ENCODE measurements at places on chromosomes 1 and 21. TPM values are rescaled to one million over a fixed set of nuclear protein-coding genes. Genes with fewer than 3 reads are reported as not detected.

DNA sequence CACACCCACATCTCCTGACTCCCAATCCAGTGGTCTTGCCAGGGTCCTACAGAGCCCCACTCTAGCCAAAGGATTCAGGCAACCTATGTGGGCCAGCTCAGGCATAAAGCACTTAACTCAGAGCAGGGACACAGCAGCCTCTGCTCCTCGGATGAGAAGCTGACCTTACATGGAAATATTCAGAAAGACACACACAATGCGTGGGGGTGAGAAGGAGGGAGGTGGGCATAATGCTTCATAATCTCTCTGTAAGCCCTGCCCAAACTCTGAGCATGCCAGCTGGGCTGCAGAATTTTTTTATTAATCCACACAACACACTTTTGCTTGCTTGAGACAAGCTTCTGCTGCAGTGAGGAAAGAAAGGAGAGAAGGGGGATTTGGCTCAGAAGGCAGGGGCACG is 21.6 kb downstream of the KCND3 start:
- no peak for DNase-seq

DNA sequence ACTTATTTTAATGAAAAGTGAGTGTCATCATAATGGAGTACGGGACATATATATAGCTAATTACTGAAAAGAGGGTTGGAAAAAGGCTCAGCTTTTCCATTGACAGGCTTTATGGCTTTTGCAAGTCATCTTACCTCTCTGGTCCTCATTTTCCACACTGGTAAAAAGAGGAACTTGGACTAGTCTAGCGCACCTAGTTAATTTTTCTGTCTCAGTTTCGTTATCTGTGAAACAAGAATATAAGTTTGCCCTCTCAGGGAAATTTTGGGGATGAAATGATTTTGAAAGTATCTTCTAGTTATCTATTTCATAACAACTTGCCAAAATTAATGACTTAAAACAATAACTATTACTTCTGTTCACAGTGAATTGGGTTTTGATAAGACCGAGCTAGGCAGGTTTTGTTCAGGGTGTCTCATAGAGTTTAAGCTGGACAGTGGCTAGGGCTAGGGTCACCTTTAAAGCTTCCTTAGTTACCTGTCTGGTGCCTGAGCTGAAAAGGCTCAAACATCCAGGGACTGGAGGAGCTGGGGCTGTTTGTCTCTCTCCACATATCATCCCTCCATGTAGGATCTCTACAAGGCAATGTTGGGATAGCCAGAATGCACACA is 91.7 kb downstream of the TYW3 start:
- DNase-seq: no peak

- no peak for DNase-seq
These were observed 22.0 kb downstream of the TNFRSF1B start for GRCh38 chr1:12188657-12189327.

GRCh38 chr1:9269721-9270120 is 23.0 kb upstream of the SPSB1 start:
- DNase-seq: no peak

DNA sequence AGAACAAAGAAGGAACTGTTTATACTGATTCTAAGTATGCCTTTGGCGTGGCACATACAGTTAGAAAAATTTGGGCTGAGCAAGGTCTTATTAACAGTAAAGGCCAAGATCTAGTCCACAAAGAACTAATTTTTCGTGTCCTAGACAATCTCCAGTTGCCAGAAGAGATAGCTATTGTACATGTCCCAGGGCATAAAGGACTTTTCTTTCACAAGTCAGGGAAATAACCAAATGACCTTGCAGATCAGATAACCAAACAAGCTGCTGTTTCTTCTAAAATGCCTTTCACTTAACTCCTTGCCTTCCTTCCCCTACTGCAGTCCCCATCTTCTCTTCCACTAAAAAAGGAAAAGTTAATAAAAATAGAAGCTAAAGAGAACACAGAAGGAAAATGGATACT is 4.0 kb downstream of the TEX50 start:
- DNase-seq: no peak

- no peak for DNase-seq
These were observed 14.7 kb upstream of the RAP1A start for GRCh38 chr1:111604931-111605330.

DNA sequence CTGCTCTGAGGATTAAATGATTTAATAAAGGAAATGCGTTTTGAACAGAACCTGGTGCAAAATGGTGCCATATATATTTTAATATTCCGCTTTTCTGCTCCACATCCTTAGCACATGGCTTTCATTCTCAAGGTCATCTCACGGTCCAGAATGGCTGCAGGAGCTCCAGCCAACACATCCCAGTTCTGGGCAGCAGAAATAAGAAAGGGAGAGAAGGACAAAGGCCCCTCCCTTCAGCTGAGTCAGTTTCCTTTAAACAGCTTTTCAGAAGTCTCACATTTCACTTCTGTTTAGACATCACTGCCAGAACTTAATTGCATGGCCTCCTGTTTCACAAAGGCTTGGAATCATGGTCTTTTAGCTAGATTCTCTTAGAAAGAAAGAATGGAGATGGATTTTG is 75.2 kb upstream of the LRRN2 start:
- no peak for DNase-seq

- no peak for DNase-seq
These were observed 104.7 kb downstream of the CAMTA1 start for GRCh38 chr1:6889875-6890480.

GRCh38 chr1:60547821-60548220 is 474.3 kb upstream of the C1orf87 start:
- DNase-seq: no peak

- DNase-seq: no peak
These were observed 514.7 kb downstream of the PLPP3 start for GRCh38 chr1:56064705-56065104.

- DNase-seq: no peak
These were observed 9.3 kb downstream of the FMO1 start for GRCh38 chr1:171257607-171258076.

GRCh38 chr1:195335541-195335940 is 1272.7 kb downstream of the KCNT2 start:
- DNase-seq: no peak

DNA sequence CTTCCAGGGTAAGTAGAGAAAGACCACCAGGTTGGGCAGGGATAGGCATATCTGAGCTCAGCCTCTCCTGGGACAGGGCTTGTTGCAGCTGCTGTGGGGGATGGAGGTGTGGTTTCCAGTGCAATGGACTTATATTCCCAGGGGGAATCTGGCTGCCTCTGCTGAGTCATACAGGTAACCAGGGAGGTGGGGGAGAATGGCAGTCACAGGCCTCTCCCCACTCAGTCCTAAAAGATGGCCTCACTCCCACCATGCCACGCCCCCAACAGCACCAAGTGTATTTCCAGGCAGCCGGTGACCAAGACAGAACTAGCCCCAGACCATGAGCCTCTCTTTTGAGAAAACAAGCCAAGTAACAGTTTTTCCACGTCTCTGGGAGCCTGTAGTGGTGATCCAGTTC is 1240.7 kb downstream of the BRINP3 start:
- DNase-seq: no peak

- DNase-seq: peak; percentile 48
These were observed 575 bp downstream of the RRAGC start for GRCh38 chr1:38858833-38859560.

DNA sequence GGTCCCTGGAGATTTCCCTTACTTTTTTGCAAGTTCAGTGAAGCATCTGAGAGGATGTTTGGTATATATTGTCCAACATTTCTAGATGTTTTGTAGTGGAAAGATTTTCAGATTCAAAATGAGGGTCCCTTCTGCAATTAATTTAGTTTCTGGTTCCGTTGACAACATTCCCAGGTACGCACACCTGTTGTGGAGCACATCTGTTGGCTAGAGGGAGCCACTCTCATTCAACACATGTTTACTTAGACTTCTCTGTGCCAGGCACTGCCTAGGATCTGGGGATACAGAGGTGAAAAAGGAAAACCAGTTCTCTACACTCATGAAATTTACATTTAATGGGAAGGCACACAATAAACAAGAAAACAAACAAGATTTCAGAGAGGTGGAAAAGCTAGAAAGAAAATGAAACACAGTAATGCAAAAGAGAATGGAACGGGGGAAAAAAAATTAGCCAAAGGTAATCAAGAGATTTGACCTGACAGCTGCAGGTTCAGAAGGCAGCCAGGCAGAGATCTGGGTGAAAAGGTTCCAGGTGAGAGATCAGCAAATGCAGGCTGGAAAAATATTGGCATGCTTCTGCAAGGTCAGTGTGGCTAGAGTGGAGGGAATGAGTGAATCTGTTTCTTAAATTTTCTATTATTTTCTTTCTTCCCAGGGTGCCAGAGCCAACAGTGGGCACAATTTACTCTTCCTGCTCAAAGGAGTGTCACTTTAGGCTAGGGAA is 48.4 kb upstream of the KAZN start:
- DNase-seq: no peak

DNA sequence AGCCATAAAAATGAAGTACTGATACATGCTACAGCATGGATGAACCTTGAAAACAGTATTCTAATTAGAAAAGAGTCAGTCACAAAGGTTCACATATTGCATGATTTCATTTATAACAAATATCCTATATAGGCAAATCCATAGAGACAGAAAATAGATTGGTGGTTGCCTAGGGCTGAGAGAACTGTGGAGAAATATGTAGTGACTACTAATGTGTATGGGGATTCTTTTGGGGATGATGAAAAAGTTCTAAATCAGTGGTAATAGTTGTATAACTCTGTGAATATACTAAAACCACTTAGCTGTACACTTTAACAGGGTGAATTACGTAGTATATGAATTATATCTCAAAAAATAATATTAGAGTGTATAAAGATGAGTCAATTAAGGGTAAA is 45.8 kb downstream of the RNF115 start:
- no peak for DNase-seq

GRCh38 chr1:239884796-239885195 is 206.9 kb upstream of the FMN2 start:
- DNase-seq: no peak

DNA sequence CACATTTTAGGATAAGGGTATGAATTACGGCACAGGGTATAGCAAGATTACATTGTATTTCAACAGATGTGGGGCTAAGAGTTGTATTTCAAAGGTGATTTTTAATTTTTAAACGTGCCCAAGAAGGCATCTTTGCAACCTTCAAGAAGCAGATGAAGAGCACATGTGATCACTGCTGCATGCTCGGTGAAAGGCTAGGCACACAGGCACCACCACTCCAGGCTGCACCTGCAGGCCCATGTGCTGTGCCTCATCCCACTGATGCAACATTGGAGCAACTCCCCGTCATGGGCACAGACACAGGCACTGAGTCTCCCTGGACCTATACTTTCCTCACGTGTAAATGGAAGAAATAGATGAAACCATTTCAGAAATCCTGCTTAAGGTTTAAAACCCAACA is 23.5 kb downstream of the UBE2G2 start:
- no peak for DNase-seq

HFM1 gene
- 69.3 TPM for total RNA-seq

CNTN2 gene
- total RNA-seq: 17.5 TPM

SLFNL1 gene
- total RNA-seq: 0.82 TPM

DIRAS3 gene
- total RNA-seq: 6.9 TPM

KRTAP25-1 gene
- not detected for total RNA-seq

Measured in frontal cortex (tissue), 4 donors.